ENCODE measurements at places on chromosomes 16 and 17.

GRCh38 chr16:67431775-67432505 is 1.0 kb downstream of the HSD11B2 start:
- H3K4me3 ChIP-seq: peak overlapping the region; percentile 85
- H3K27ac ChIP-seq: peak overlapping the region; percentile 83
- H3K27me3 ChIP-seq: peaks cover 24% of the 10 kb centered on the region

GRCh38 chr17:1590029-1590746 is 27.6 kb upstream of the PITPNA start:
- no peak overlapping the region for H3K27ac ChIP-seq
- H3K4me3 ChIP-seq: no peak overlapping the region
- DNase-seq: peak; percentile 91
- peaks cover 89% of the 10 kb centered on the region for H3K27me3 ChIP-seq

GRCh38 chr17:41793784-41794539 is 7.5 kb upstream of the JUP start:
- H3K4me3 ChIP-seq: peak overlapping the region; percentile 6
- H3K36me3 ChIP-seq: no peaks in the 10 kb centered on the region
- DNase-seq: peak; percentile 96
- H3K27me3 ChIP-seq: no peaks in the 10 kb centered on the region
- no peak overlapping the region for H3K27ac ChIP-seq

DNA sequence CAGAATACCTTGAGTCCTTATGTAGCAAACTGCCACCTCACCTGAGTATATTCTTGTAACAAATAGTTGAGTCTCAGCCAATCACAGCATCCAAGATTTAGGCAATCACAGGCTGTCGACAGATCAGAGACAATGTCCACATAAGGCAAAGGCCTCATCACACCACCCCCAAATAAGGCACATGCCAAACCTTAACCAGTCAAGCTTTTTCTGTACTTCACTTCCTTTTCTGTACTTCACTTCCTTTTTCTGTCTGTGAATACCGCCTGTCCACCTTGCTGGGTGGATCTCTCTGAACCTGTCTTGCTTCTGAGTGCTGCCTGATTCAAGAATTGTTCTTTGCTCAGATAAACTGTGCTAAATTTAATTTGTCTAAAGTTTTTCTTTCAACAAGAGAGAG is 210.4 kb upstream of the N4BP1 start:
- no peak overlapping the region for H3K4me3 ChIP-seq
- no peak for DNase-seq
- no peaks in the 10 kb centered on the region for H3K4me1 ChIP-seq
- no peaks in the 10 kb centered on the region for H3K36me3 ChIP-seq

- no peaks in the 10 kb centered on the region for H3K27me3 ChIP-seq
- H3K4me3 ChIP-seq: no peak overlapping the region
- no peaks in the 10 kb centered on the region for H3K4me1 ChIP-seq
- no peaks in the 10 kb centered on the region for H3K36me3 ChIP-seq
- no peak for DNase-seq
Observed at GRCh38 chr17:40608061-40608581, 39.5 kb downstream of the SMARCE1 start.

DNA sequence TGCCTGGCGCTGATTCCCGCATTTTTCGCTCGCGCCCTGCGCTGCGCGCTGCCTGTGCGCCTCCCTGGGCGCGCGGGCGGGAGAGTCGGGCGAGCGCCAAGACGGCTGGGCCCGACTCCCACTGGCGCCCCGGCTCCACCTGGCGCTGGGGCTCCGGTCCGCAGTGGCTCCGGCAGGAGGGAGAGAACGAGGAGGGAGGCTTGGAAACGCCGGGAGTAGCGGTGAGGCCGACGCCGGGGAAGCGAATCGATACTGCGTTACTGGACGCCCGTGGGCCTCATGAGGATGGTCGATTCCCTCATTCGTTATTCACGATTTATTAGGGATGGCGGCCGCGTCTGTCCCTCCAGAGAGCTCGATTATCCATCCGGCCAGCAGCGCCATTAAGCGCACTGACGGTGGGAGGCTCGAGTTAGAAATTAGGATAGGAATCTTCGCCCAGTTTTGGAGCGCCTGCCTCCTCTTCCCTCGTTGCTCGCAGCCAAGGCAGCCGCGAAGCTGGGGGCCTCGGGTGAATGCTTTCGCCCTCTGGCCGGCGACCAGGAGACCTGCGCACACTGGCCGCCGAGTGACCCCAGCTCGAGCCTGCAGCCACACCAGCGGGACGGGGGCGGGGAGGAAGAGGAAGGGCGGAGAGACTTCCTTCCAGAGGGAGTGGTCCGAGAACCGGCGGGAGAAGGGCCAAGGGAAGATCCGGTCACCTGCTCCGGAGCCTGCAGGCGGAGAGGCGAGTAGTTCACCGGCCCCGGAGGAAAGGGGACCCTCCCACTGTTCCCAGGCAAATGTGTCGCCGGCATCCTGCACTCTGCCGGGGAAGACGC is 1.3 kb upstream of the PCGF2 start:
- H3K36me3 ChIP-seq: peaks cover 5% of the 10 kb centered on the region
- peak overlapping the region; percentile 70 for H3K27ac ChIP-seq
- DNase-seq: peak; percentile 96
- H3K4me1 ChIP-seq: no peaks in the 10 kb centered on the region
- no peaks in the 10 kb centered on the region for H3K27me3 ChIP-seq

GRCh38 chr16:71648921-71649320 is 22.9 kb downstream of the MARVELD3 start:
- peaks cover 44% of the 10 kb centered on the region for H3K36me3 ChIP-seq
- no peak overlapping the region for H3K27ac ChIP-seq
- H3K4me1 ChIP-seq: no peaks in the 10 kb centered on the region
- H3K27me3 ChIP-seq: no peaks in the 10 kb centered on the region
- DNase-seq: peak; percentile 69

DNA sequence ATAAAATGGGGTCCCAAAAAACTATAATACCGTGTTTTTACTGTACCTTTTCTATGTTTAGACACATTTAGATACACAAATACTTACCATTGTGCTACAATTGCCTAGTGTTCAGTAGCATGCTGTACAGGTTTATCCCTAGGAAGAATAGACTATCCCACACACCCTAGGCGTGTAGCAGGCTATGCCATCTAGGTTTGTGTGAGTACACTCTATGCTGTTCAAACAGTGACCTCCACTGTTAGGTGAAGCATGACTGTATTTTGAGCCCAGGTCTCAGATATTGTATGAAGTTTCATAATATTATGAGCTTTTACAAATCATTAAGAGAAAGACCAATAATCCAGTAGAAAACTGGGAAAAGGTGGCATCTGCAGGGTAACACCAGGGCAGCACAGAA is 23.6 kb downstream of the MILR1 start:
- no peak overlapping the region for H3K4me3 ChIP-seq
- H3K27ac ChIP-seq: no peak overlapping the region
- peaks cover 4% of the 10 kb centered on the region for H3K36me3 ChIP-seq
- peaks cover 7% of the 10 kb centered on the region for H3K4me1 ChIP-seq
